Left forelimb (tissue), 1 donor: ENCODE measurements at places on chromosomes 3 and 15.

GRCh38 chr3:112931736-112932521, 43.0 kb downstream of the CD200R1 start:
- no peak for DNase-seq

DNA sequence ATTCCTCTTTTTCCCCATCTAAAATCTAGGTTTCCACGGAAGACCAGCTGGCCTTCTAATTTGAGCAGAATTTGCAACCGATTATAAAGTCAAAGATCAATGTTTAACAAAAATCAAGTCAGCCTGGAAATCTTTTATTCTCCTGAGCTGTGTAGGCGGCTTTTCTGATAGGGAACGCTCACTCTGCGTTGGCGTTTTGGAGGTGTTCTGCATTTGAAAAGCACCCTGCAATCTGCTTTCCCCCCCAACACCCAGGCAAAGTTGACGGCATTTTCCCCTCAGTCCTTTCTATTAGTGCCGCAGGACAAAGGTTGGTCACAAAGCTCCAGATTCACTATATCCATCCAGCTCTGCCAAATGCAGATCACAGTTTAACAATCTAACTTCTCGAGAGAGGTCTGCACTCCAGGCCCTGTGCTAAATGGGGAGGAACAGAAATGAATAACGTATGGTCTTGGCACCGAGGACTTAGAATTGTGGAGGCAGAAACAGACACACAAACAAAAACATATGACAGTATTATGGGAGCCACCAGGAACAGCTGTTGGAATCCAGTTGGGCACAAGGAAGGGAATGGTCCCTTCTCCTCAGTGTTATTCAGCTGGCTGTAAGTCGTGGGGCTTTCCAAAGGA, 50.4 kb upstream of the LARS2 start:
- DNase-seq: no peak

DNA sequence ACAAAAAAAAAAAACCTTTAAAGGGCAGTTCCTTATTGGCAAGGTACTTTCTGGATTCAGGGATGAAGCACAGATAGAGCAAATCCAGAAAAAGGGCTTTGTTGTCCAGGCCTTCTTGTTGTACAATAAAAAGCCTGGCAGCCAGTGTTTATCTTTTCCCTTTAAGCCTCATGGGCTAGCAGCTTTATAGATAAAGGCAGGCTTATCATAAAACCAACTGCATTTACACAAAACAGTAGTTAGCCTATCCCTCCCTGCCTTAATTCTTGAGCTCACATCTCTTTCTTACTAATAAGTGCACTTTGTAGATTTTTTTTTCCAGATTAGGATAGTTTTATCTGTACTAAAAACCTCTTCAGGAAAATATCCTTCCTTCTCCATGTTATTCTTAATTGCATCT, 662.8 kb upstream of the CCDC54 start:
- DNase-seq: no peak

- DNase-seq: no peak
Measured at GRCh38 chr3:140585828-140586227, 92.0 kb upstream of the TRIM42 start.

DNA sequence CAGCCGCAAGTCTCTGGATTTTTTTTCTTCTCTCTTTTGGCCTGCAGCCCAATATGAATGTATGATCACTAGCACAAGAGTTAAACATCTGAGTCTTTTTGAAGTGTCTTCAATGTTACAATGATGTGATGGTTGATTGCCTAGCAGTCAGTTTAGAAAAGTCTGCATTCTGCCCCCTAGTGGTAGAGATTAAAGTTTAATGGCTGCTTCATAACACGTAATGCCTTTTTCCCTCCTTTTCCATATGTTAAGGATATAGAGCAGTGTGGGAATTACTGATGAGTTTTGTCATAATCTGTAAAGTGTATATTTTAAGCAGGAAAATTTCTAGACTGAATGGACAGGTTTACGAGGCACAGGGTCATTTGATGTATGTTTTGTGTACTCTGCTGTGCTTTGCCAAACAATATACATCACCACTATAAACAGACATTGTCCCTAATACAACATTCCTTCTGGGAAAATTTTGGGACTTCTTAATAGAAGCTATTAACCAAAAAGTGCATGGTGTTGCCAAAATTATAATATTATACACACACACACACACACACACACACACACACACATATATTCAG, 1038.5 kb upstream of the NR2F2 start:
- DNase-seq: no peak

DNA sequence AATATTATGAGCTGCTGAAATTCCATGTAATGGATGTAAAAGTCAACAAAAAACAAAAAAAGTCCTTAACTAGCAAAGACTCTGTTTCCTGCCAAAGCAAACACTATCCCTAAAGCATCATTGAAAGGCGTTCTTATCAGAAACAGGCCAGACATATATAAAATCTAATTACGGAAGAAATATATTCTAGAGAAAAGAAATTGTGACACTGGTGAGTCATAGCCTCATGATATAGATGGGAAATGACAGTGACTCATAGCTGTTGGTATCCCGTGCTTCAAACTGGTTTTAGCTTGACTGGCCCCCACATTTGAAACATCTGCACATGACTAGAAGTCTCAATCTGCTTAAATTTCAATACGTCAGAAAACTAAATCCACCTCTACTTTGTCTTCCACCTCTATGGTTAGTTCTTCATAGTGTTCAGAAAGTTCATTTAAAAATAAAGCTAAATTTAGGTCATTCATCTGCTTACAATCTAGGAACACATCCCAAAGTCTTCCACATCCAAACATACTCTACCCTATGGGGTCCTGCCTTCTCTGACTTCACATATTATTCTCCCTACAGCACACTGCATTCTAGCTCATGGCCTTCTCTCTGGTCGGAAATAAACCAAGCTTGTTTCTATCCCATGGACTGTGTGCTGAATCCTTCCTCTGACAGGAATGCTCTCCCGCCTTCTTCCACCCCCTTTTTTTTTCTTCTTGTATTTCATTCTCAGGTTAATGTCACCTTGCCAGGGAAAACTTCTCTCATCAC, 456.3 kb upstream of the ARRDC4 start:
- DNase-seq: no peak

- peak; percentile 83 for DNase-seq
Measured at GRCh38 chr15:65318870-65319356, 14.4 kb downstream of the RNU5B-1 start.
